T-helper 2 cell treated with Interferon-gamma antibody and Interleukin-4, amounts not matched to agents 5 μg/mL and 100 μg/mL, for 36 hours (primary cell): ENCODE measurements at places on chromosomes 16 and 17.

- DNase-seq: no peak
Observed at GRCh38 chr17:47949946-47950345, 7.7 kb downstream of the PRR15L start.

- no peak for DNase-seq
Observed at GRCh38 chr17:67412032-67412431, 35.0 kb downstream of the PITPNC1 start.

- DNase-seq: no peak
Observed at GRCh38 chr16:25034911-25035310, 19.7 kb upstream of the ARHGAP17 start.

DNA sequence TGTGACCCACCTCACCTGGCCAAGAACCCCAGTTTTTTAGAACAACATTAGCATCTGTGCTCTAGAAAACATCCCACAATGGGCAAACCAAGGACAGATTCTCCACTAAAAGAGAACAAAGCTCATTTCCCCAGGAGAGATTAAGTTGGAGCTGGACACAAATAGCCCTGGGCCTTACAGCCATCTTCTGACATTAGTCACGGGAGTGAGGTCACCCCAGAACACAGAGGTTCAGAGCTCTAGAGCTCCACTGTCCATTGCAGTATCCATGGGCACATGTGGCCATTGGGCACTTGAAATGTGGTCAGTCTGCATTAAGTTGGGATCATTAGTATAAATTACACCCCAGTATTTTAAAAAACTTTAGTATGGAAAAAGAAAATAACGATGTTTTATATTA, 47.6 kb upstream of the RBBP6 start:
- DNase-seq: no peak

GRCh38 chr17:67020293-67020766, 24.0 kb upstream of the CACNG1 start:
- DNase-seq: no peak
